ENCODE measurements at places on chromosomes 3 and 15. TPM values are rescaled to one million over a fixed set of nuclear protein-coding genes. Genes with fewer than 3 reads are reported as not detected.

- H3K4me3 ChIP-seq: no peak overlapping the region
- no peak overlapping the region for H3K27ac ChIP-seq
- no peaks in the 10 kb centered on the region for H3K36me3 ChIP-seq
These were observed 77.7 kb downstream of the OCA2 start for GRCh38 chr15:28021281-28022039.

GRCh38 chr15:98666841-98667240 is 18.5 kb downstream of the IGF1R start:
- no peaks in the 10 kb centered on the region for H3K27me3 ChIP-seq
- no peak overlapping the region for H3K4me3 ChIP-seq
- no peak for DNase-seq
- peaks cover 2% of the 10 kb centered on the region for H3K36me3 ChIP-seq
- peaks cover 30% of the 10 kb centered on the region for H3K4me1 ChIP-seq
- no peak overlapping the region for H3K27ac ChIP-seq

Gene SCN11A
- polyA plus RNA-seq: 0.01 TPM

GRCh38 chr3:130662501-130662996 is 84.1 kb downstream of the PIK3R4 start:
- no peaks in the 10 kb centered on the region for H3K4me1 ChIP-seq
- no peaks in the 10 kb centered on the region for H3K36me3 ChIP-seq
- peak; percentile 18 for DNase-seq
- no peaks in the 10 kb centered on the region for H3K27me3 ChIP-seq

GRCh38 chr3:173615661-173616060 is 218.1 kb downstream of the NLGN1 start:
- no peak overlapping the region for H3K27ac ChIP-seq
- H3K4me3 ChIP-seq: no peak overlapping the region
- no peaks in the 10 kb centered on the region for H3K36me3 ChIP-seq
- DNase-seq: no peak
- no peaks in the 10 kb centered on the region for H3K4me1 ChIP-seq
- H3K27me3 ChIP-seq: no peaks in the 10 kb centered on the region

DNA sequence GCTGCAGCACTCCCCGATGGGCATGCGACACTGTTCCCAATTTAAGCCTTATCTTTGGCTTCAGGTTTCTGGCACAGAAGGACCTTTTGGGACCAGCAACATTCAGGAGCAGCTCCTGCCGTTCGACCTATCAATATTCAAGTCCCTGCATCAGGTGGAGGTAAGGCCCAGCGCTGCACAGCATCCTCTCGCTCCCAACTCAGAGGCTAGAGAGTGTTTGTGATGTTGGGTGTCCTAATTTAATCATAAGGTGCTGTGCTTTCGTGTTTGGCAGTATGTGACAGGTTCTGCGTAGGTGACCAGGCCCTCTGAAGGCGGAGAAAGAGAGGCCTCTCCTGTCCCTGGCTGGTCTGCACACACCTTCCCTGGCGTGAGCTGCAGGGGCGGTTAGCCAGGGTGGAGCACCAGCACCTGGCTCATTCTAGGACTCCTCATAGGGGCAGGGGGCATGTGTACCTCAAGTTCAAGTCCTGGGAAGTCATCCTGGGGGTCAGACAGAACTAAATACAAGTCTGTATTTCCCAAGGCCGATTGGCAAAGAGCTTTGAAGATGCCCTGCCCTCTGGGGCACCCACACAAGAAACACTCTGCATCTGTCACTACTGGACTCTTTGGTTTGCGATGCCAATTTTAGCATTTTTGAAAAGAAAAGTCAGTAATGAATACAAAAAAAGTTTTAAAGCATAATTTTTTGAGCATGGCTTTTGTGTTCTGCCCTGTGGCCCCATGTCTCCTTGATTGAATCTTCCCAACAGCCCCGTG is 17.0 kb downstream of the NISCH start:
- H3K27me3 ChIP-seq: no peaks in the 10 kb centered on the region
- peaks cover 39% of the 10 kb centered on the region for H3K36me3 ChIP-seq
- H3K27ac ChIP-seq: no peak overlapping the region
- no peak overlapping the region for H3K4me3 ChIP-seq
- H3K4me1 ChIP-seq: no peaks in the 10 kb centered on the region

Gene SLC51A
- not detected for polyA plus RNA-seq

GRCh38 chr3:129416415-129416814 is 12.0 kb downstream of the EFCAB12 start:
- peaks cover 17% of the 10 kb centered on the region for H3K4me1 ChIP-seq
- no peak overlapping the region for H3K27ac ChIP-seq
- DNase-seq: no peak
- no peak overlapping the region for H3K4me3 ChIP-seq
- H3K27me3 ChIP-seq: no peaks in the 10 kb centered on the region

Gene SLC12A8
- 15.1 TPM for polyA plus RNA-seq

GRCh38 chr15:41028853-41029252 is 75.6 kb downstream of the CHAC1 start:
- no peak overlapping the region for H3K27ac ChIP-seq
- no peak for DNase-seq
- no peaks in the 10 kb centered on the region for H3K36me3 ChIP-seq
- H3K27me3 ChIP-seq: no peaks in the 10 kb centered on the region
- no peak overlapping the region for H3K4me3 ChIP-seq

Gene IL12A
- polyA plus RNA-seq: 5.5 TPM

Gene ARGFX
- polyA plus RNA-seq: not detected

Gene WDR76
- 22.4 TPM for polyA plus RNA-seq

GRCh38 chr15:99546441-99547100 is 19.2 kb upstream of the MEF2A start:
- H3K27ac ChIP-seq: no peak overlapping the region
- DNase-seq: no peak
- H3K27me3 ChIP-seq: peaks cover 3% of the 10 kb centered on the region

- H3K27ac ChIP-seq: no peak overlapping the region
- H3K27me3 ChIP-seq: no peaks in the 10 kb centered on the region
- H3K36me3 ChIP-seq: no peaks in the 10 kb centered on the region
These were observed 54.8 kb downstream of the BTD start for GRCh38 chr3:15656342-15656741.

Gene ITIH1
- not detected for polyA plus RNA-seq

- DNase-seq: peak; percentile 42
- H3K36me3 ChIP-seq: no peaks in the 10 kb centered on the region
- H3K4me3 ChIP-seq: no peak overlapping the region
- no peak overlapping the region for H3K27ac ChIP-seq
These were observed 49.4 kb upstream of the SPTSSB start for GRCh38 chr3:161420746-161421145.

- peak overlapping the region; percentile 27 for H3K27ac ChIP-seq
- H3K4me3 ChIP-seq: no peak overlapping the region
- peaks cover 19% of the 10 kb centered on the region for H3K4me1 ChIP-seq
- peaks cover 3% of the 10 kb centered on the region for H3K27me3 ChIP-seq
These were observed 10.0 kb downstream of the GATA2 start for GRCh38 chr3:128482666-128483656.

GRCh38 chr3:149010504-149010951 is 19.2 kb downstream of the GYG1 start:
- peak; percentile 62 for DNase-seq
- no peak overlapping the region for H3K4me3 ChIP-seq
- peaks cover 21% of the 10 kb centered on the region for H3K36me3 ChIP-seq
- H3K27me3 ChIP-seq: no peaks in the 10 kb centered on the region

DNA sequence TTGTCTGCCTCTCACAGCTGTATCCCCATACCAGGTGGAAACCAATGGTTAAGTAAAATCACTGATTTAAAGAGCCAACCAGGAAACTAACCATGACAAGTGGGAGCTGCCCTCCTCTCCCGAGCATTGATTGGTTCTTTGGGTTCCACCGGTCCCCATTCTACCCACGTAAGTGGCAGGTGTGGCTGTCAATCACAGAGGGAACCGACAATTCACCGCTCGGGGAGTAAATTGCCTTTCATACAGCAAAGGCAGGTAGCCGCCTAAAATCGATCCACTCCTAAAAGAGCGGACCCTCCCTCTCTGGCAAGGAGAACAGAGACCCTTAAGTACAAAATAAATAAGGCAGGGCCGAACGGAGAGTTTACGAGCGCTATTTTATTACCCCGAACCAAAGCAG is 1.2 kb downstream of the ERC2 start:
- no peaks in the 10 kb centered on the region for H3K36me3 ChIP-seq
- H3K27me3 ChIP-seq: peaks cover 8% of the 10 kb centered on the region
- H3K27ac ChIP-seq: no peak overlapping the region

GRCh38 chr3:191790934-191791333 is 330.0 kb downstream of the PYDC2 start:
- no peaks in the 10 kb centered on the region for H3K4me1 ChIP-seq
- H3K36me3 ChIP-seq: no peaks in the 10 kb centered on the region
- H3K27me3 ChIP-seq: no peaks in the 10 kb centered on the region
- H3K4me3 ChIP-seq: no peak overlapping the region

Gene FANCD2OS
- not detected for polyA plus RNA-seq

Gene FBXO40
- polyA plus RNA-seq: not detected

- no peaks in the 10 kb centered on the region for H3K27me3 ChIP-seq
- H3K27ac ChIP-seq: no peak overlapping the region
- H3K4me1 ChIP-seq: no peaks in the 10 kb centered on the region
- no peaks in the 10 kb centered on the region for H3K36me3 ChIP-seq
- no peak overlapping the region for H3K4me3 ChIP-seq
These were observed 22.1 kb downstream of the CNTN3 start for GRCh38 chr3:74592359-74592758.

- H3K4me3 ChIP-seq: no peak overlapping the region
- peak; percentile 65 for DNase-seq
- no peaks in the 10 kb centered on the region for H3K36me3 ChIP-seq
These were observed 116.8 kb upstream of the UBE2E2 start for GRCh38 chr3:23086331-23086730.

Gene ZCWPW2
- 0.68 TPM for polyA plus RNA-seq

GRCh38 chr15:90104551-90104950 is 2.3 kb upstream of the IDH2 start:
- no peak overlapping the region for H3K4me3 ChIP-seq
- H3K27me3 ChIP-seq: no peaks in the 10 kb centered on the region
- no peak for DNase-seq
- H3K4me1 ChIP-seq: peaks cover 19% of the 10 kb centered on the region
- H3K36me3 ChIP-seq: no peaks in the 10 kb centered on the region
- H3K27ac ChIP-seq: no peak overlapping the region

DNA sequence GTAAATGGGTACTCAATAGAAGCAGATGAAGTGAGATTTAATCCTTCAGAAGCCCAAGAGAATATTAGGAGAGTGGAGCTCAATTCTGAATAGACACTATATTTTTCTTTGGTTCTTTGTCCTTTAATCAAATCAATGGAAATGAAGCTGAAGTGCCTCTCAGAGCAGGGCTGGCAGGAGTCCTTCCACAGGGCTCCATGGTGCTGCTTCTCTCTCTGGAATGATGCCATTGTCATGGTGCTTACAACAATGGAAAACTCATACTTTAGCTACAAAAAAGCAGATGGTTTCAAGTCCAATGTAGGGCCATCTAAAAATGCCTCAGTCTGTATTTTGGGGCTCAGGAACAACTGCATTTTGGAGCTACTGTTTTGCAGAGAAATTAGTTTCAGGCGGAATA is 125.1 kb downstream of the SNRK start:
- H3K4me1 ChIP-seq: no peaks in the 10 kb centered on the region
- H3K27me3 ChIP-seq: no peaks in the 10 kb centered on the region
- H3K36me3 ChIP-seq: no peaks in the 10 kb centered on the region
- no peak overlapping the region for H3K27ac ChIP-seq

- no peak overlapping the region for H3K4me3 ChIP-seq
- no peak overlapping the region for H3K27ac ChIP-seq
- no peaks in the 10 kb centered on the region for H3K36me3 ChIP-seq
- no peaks in the 10 kb centered on the region for H3K27me3 ChIP-seq
- H3K4me1 ChIP-seq: peaks cover 6% of the 10 kb centered on the region
These were observed 16.9 kb upstream of the LACTB start for GRCh38 chr15:63104727-63105126.
